CD4-positive, alpha-beta T cell treated with Interleukin-15 for 4 hours (primary cell): ENCODE measurements at places on chromosomes 4 and X.
A peak's percentile ranks its signal among the peaks of the same experiment; 100 is the strongest.

GRCh38 chrX:97685753-97686152 is 802.0 kb downstream of the RPA4 start:
- peak; percentile 2 for DNase-seq

DNA sequence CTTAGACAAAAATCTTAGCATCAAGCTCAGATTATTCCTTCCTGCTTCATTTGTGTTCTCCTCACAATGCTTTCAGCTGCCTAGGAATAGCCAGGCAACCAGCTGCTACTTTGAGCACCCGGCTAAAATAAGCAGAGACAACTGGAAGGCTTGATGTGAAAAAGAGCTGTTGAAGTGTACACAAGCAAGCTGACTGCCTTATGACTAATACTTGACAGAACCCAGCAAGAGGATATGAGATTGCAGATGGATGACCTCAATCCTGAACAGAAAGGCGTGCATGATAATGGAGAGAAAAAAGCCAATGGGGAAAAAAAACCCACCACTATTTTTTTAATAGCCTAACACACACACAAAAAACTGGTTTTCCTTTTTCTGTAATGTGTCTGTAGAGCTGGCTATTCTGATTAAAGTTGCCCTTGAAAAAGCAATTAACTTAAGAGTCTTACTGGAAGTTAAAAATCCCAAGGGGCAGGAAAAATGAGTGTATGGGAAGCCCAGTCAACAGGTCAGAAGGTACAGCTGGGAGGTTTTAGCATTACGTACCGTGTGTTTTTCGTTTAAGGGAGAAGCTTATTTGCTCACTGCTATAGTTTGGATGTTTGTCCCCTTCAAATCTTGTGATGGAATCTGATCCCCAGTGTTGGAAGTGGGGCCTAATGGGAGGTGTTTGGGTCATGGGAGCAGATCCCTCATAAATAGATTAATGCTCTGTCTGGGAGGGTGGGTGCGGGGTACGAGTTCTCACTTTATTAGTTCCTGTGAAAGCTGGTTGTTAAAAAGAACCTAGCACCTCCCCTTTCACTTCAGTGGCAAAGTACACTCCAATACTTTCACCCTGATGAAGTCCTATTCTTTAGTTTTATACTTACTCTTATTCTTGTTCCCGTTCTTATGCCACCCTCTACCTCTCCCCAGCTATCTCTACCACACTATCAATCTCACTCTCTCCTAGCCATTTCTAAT is 37.1 kb upstream of the HERC6 start:
- DNase-seq = no peak

DNA sequence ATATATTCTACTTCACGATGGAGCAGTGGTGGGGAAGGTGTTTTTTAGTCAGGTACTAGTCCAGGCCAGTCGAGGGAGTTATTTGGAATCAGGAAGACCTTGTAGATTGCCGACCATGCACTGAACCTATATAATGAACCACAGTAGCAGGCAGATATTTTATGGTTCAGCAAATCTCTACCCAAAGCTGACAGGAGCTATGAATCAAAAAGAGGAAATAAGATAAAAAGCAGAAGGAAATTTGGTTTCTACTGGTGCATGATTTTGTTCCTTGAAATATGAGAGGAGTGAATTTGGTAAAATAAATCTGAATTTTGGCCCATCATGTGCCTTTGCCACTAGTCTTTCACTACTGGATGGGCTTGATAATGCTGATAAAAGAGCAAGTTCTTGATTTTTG is 924.3 kb upstream of the DIAPH2 start:
- DNase-seq = no peak

DNA sequence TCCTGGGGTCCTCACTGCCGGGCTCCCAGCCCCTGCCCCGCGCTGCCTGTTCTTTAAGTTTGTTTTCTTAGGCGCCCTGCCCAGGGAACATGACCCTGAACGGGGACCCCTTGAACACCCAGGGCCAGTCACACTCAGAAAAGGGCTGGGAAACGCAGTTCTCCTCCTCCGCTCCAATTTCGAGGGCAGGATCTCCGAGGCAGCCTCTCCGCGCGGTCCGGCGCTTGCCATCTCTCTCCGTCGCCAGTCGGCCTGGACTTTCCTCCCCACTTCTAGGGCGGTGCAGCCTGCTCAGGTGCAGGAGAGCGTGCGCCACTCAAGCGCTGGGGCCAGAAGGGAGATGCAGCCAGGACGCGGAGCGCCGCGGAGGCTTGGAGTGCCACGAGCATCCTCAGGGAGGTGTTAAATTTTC is 9.9 kb downstream of the PRDM8 start:
- no peak for DNase-seq

GRCh38 chr4:866761-867390 is 40.9 kb upstream of the CPLX1 start:
- no peak for DNase-seq

DNA sequence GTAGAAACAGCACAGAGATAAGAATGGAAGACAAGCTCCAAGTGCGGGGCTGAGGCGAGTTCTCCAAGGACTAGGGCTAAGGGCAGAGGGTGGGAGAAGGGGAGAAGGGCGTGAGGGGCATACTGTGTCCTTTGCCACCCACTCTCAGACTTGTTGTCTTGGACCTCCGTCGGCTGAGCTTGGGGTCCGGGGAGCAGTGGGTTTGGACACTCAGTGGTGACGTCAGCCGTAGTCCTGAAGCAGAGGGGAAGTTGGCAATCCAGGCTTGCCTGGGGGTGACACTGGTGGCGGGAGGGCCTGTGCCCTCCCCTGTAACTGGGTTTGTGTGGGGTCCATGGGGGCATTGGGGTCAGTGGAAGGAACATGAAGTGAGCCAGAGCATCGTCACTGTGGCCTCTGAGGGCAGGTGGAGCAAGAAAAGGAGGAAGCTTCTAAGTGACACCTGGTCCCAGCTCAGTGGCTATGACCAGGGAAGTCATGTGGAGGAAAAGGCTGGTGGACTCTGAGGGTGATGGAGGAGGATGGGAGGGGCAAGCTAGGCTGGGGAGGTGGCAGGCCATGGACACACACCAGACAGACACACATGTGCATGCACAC is 17.6 kb downstream of the CD99 start:
- no peak for DNase-seq

DNA sequence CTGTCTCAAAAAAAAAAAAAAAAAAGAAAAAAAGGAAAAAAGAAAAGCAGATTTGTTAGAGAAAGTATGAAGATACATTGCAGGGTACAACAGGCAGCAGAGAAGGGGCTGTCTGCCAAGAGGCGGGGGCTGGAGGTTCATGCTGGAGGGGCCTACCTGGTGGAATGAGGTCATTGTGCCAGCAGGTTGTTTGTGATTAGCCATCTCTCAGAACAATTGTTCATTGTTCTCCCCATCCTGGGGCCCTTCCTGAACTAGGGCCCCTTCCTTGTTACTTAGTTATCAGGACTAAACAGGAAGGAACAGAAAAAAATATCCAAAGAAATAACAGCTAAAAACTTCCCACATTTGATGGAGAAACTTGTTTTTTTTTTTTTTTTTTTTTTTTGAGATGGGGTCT is 14.0 kb upstream of the GPKOW start:
- DNase-seq = no peak

GRCh38 chrX:38871129-38872029 is 70.1 kb downstream of the MID1IP1 start:
- DNase-seq = no peak

DNA sequence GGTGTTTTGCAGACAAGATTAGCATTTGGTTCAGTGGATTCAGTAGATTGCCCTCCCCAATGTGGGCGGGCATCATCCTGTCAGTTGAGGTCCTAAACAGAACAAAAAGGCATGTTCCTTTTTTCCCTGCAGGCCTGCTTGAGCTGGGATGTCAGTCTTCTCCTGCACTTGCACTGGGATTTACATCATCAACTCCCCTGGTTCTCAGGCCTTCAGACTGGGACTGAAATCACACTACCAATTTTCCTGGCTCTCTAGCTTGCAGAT is 278.9 kb upstream of the FTHL17 start:
- DNase-seq = no peak

DNA sequence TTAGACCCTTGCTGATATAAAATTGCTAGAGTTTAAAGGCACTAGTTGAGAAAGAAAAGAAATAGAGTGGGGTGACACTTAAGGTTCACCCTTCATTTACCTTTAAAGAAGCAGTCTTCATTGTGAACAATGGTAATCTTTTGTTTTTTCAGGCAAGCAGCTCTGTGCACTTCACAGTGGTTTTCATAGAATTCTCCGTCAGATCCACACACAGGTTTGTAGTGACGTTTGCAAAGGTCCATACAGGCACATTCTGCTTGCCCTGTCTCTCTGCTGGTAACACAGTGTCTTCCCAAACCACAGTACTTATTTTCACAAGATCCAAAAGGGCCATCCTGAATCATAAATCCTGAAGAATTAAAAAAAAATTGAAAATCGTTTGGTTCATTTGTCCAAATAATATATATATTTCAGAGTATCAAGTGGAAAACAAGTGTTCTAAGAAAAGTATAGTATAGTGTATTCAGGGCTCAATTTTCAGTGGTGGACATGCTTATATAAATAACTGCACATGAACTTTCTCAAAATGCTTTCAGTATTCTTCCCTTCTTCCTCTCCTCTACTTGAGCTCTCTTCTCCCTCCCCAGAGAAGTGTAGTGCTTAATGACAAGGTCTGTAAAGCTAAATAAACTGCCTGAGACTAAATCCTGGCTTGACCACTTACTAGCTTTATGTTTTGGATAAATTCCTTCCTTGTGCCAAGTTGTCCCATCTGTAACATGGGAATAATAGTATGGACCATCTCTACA is 243.3 kb downstream of the FSTL5 start:
- DNase-seq = no peak

- no peak for DNase-seq
These were observed 69.4 kb upstream of the CLCN4 start for GRCh38 chrX:10087391-10087790.

GRCh38 chrX:41064018-41064417 is 21.2 kb upstream of the USP9X start:
- DNase-seq = no peak

DNA sequence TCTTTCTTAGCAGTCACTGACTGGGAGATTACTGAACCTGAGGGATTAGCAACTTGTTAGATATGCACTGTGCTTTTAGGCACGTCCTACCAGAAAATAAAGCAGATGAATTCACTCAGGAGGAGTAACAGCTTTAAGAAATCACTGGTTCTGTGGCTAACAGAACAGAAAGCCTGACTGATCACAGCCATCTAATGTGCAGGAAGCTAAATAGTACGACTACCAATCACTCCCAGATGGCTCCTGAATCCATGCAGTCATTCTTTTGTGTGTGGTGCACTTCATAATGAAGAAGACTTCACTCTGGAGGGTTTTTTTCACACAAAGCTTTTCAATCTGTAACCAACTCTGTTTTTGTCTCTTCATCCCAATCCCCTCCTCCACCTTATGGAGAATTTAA is 305.3 kb upstream of the INTU start:
- DNase-seq = no peak

- DNase-seq = no peak
These were observed 39.3 kb upstream of the TXK start for GRCh38 chr4:48173056-48173991.

- peak; percentile 31 for DNase-seq
These were observed 61.9 kb downstream of the ARHGAP10 start for GRCh38 chr4:147793569-147794313.

DNA sequence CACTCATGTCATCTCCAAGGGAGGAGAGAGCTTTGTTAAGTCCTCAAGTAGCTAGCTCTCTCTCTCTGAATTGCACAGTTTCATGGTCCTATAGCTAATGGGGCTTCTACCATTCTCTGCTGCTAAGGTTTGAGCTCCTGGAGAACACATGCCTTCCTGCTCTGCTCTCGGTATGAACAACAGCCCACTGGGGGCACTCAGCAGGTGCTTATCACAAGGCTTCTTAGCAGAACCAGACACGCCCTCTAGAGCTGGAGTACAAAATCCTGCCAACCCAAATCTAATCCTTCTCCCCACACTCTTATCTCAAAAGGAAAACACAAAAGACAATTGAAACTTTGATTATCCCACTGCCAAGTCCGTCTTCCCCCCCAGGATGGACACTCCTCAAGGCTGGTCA is 176.5 kb downstream of the HS3ST1 start:
- DNase-seq = no peak

DNA sequence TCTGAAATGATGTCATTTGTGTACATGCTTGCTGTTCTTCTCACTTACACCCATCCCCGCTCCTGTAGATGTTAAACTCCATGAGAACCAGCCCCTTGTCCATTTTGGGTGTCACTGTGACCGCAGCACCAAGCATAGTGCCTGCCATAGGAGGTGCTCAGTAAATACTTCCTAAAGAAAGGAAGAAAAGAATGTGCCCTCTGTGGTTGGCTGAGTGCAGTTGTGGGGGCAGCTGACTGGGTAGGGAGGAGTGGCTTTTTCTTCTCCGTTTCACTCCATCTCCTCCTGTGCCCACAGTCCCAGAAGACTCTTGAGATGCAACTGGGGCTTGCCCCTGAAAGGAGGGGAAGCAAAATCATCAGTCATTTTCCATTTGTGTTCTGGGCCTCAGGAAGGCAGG is 25.5 kb downstream of the PHEX start:
- no peak for DNase-seq

GRCh38 chrX:37912304-37912703 is 64.9 kb upstream of the DYNLT3 start:
- peak; percentile 20 for DNase-seq

DNA sequence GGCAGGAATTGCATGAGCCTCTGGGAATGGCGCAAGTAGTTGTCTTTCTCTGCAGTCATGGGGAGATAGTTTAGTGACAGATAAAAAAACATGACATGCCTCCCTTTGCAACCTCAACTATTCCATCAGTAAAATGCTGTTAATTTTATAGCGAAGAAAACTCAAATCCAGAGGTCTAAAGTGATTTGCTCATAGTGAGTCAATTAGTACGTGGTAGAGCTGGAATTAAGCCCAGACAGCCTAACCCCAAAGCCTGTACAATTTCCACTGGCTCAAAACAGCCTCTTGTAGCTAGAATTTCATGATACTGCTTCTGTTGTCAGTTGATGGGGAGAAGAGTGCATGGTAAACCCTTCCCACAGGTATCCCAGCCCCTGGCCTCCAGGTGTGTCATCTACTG is 81.3 kb upstream of the TRPC5 start:
- no peak for DNase-seq

- DNase-seq = no peak
These were observed 84.2 kb upstream of the HS3ST1 start for GRCh38 chr4:11512871-11513270.

GRCh38 chr4:145436796-145437195 is 44.9 kb upstream of the SMAD1 start:
- DNase-seq = no peak

GRCh38 chr4:139808381-139808807 is 142.8 kb downstream of the MGST2 start:
- no peak for DNase-seq

- DNase-seq = no peak
These were observed 942 bp upstream of the L1CAM start for GRCh38 chrX:153886915-153887314.

GRCh38 chrX:154605566-154605965 is 13.5 kb downstream of the CTAG1B start:
- no peak for DNase-seq
